Lung (tissue), 17 donors: ENCODE measurements at places on chromosomes 1 and 21. TPM values are rescaled to one million over a fixed set of nuclear protein-coding genes. Genes with fewer than 3 reads are reported as not detected.

GRCh38 chr1:110425612-110426152 is 18.2 kb upstream of the LAMTOR5 start:
- no peak for DNase-seq

- no peak for DNase-seq
These were observed 161.5 kb downstream of the TOMM20 start for GRCh38 chr1:234967121-234967520.

CASP9 gene
- 13.3 TPM for total RNA-seq

FLVCR1 gene
- total RNA-seq: 8.6 TPM
